ENCODE measurements at places on chromosomes 12 and 14.

GRCh38 chr12:65156366-65156841 lies 13.0 kb upstream of the LEMD3 start:
- DNase-seq, result no peak

- DNase-seq, result no peak
These were observed 440.0 kb downstream of the SLC16A7 start for GRCh38 chr12:60035835-60036234.

GRCh38 chr12:68326716-68327115 lies 5.4 kb downstream of the MDM1 start:
- no peak for DNase-seq

- no peak for DNase-seq
These were observed 5.6 kb upstream of the E2F7 start for GRCh38 chr12:77070800-77071449.

DNA sequence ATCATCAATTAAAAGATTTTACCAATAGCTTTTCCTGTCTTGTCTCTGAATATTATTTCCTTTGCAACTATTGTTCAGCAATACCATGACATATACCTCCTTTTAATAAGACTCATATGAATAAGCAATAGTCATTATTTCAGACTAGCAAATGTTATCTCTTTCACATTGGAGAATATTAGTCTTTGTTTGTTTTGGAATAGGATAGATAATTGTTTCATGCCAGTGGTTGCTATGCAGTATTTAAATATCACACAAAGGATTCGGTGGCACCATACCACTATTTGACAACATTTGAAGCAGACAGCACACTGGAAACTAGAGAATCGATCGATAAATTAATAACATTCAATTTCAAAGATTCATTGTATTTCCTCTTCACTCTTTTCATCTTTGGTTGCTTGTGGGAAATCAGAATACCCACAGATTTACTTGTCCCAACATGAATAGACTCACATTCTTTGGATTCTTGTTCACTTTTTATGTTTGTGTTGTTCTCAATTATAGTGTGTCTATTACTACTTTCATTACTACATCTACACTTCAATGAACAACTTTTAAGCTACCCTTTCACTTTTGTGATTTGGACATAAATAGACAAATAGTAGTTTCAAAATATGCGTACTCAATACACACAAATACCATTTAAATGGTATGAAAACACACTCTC lies 42.7 kb upstream of the TBPL2 start:
- no peak for DNase-seq

DNA sequence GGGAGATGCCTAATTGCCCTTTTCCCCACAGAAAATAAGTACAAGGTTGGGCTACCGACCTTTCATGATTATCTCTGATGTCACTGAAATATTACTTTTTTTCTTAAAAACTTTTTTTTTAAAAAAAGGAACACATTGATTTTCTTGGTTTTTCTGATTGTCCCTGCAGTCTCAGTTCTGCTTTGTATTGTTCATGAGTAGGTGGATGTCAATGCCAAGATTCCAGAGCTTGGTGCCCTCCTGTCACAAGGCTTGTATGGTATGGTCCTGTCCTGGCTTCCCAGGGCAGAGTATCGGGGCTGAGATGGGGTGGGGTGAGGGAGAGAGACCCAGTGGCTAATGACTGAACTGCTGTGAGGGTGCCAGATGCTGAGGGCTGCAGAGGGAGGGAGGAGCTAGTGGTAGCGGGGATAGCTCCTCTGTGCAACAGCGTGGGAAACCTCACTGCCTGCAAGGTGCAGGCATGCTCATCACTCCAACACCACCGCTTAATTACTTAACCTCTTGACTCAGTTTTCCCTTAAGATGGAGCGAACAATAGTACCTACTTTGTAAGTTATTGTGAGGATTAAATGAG lies 4.4 kb upstream of the CTDSP2 start:
- DNase-seq, result no peak

DNA sequence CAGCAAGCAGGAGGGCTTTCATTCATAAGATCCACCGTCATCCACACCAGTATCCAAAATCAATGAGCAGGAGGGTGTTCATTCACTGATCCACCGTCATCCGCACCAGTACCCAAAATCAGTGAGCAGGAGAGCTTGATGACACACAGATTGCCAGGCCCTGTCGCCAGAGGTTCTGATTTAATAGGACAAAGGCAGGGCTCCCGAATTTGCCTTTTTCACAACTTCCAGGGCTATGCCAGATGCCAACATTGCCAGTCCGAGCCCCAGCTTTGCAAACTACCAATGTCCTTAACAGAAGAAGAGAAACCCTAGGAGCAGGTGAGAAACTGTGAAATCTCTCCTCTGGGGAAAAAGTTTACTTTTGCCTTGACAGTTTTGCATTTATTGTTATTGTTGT lies 115.0 kb downstream of the SLC15A4 start:
- no peak for DNase-seq

GRCh38 chr12:120903412-120904196 lies 554 bp downstream of the SPPL3 start:
- DNase-seq, result peak; percentile 71

- DNase-seq, result no peak
These were observed 28.1 kb downstream of the CRADD start for GRCh38 chr12:93705237-93705636.

GRCh38 chr12:119828300-119828699 lies 48.8 kb downstream of the CIT start:
- no peak for DNase-seq

Measured in stimulated activated CD4-positive, alpha-beta T cell treated with anti-CD3 and anti-CD28 coated beads, Interleukin-2, amount 100 ng/mL, for 24 hours (primary cell).